Stimulated activated CD8-positive, alpha-beta memory T cell treated with anti-CD3 and anti-CD28 coated beads, Interleukin-4, amount 100 ng/mL, for 1 hour (primary cell): ENCODE measurements at places on chromosomes 7 and 10.

DNA sequence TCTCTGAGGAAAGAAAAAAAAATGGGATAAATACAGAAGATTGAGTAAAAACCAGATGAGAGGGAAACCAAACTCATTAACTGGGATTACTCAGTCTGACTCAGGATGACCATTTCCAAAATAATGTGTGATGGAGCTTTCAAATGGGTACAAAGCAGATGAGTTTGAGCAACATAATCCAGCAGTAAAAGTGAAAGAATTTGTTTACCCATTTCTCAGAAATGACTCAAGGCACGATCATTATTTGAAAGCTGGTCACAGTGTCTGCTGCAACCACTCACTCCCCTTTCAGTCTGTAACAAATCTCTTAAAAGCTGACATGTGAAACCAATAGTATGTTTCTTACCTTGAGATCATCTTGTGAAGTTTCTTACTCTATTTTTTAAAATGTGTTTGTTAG is 104.7 kb upstream of the KLF14 start:
- no peak for DNase-seq

DNA sequence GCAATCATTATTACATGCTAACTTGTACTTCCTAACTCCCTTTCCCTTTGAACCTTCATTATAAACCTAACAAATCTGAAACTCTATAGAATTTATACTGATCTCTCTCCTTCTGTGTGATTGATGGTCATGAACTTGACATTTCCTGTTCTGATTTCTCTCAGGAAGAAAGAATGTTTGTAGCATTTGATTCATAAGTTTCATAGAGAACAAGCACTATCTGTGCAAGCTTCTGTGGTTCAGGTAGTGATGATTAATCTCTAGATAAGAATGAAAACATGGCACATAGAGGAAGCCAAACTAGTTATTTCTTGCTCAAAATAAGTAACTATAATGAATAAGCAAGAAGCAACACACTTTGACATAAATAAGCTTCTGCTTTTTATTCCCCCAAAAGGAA is 34.2 kb downstream of the TFPI2 start:
- DNase-seq, result no peak

GRCh38 chr7:136692221-136692620 is 176.2 kb upstream of the CHRM2 start:
- no peak for DNase-seq

- no peak for DNase-seq
Observed at GRCh38 chr10:6010569-6010968, 33.2 kb upstream of the IL15RA start.

- no peak for DNase-seq
Observed at GRCh38 chr7:12800486-12800885, 113.1 kb downstream of the ARL4A start.

GRCh38 chr7:116999311-116999710 is 46.0 kb downstream of the ST7 start:
- no peak for DNase-seq

DNA sequence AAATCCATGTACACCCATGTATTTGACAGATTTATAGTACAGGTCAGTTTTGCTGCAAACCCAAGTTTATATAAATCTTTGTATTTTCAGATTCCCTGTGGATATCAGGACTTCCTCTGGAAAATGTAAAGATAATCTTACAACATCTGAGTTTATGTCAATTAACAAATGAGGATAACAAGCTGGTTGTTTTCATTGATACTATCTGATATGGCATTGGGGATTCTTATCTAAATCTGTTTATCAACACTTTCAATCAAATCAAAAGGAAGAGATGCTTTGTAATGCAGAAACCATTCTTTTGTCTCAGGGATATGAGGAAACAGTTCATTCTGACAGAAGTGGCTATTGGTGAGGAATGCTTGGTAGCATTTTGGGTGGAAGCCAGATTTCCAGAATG is 64.9 kb upstream of the FAM204A start:
- DNase-seq, result no peak

- DNase-seq, result no peak
Observed at GRCh38 chr7:37211097-37211880, 237.4 kb downstream of the ELMO1 start.

DNA sequence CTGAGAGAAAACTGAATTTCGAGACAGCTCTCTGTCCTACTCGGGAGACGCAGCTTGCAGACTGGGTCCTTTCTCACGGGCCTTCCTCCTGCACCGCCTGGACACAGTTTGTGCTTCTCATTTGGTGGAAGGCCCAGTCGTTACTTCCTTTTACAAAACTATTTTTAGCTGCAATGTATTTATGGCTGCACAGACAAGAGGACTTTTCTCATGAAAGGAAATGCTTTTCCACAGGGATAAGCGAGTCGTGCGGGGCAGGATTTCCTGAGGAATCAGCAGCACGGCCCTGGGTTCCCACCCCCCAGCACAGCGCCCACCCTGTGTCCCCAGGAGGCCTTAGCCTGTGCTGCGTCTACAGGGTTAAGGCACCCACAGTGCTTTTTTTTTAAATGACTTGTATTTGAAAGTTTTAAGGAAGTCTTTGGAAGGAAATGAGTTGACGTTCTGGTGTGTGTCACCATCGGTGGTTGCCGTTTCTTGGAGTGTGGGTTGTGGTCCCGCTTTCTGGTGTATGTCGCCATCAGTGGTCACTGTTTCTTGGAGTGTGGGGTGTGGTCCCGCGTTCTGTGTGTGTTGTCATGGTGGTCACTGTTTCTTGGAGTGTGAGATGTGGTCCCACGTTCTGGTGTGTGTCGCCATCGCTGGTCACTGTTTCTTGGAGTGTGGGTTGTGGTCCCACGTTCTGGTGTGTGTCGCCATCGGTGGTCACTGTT is 50.9 kb downstream of the INPP5A start:
- DNase-seq, result no peak

- no peak for DNase-seq
Observed at GRCh38 chr7:155310425-155311114, 12.9 kb downstream of the INSIG1 start.

DNA sequence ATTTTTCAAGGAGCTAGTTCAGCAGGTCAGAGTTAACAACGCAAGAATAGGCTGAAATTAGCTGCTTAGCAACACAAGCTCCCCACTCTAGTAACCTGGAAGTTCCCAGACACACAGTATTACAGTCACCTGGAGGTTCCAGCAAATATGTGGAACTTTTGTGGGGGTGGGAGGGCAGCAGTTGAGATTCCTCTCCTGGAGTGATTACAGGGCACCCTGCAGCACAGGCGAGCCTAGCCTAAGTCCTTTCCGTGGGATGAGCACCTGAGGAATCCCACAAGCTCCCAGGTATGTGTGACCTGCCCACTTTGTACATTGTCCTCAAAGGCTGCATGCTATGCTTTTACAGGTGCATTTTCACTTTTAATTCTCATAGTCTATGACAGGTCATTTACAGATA is 13.6 kb downstream of the TPK1 start:
- DNase-seq, result no peak

GRCh38 chr7:11130012-11130411 is 156.3 kb downstream of the PHF14 start:
- DNase-seq, result no peak

GRCh38 chr7:20283385-20283784 is 47.3 kb upstream of the ITGB8 start:
- DNase-seq, result no peak

DNA sequence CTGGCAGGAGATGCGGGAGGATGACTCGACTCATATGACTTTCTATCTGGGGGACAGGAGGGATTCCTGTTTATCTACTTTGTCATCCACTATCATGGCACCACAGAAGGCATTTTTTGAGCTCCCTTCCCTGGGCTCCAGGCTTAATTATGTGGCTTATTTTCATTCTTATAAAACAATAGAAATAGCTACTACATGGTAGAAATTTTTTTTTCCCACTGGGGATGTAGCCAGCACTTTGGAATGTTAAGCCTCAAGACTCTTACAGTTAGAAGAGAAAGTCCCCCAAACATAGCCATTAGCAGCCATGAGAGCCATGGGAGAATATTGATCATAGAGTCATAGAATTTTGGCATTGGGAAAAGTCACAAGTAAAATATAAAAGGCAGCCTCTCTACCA is 14.6 kb upstream of the FAM180A start:
- DNase-seq, result no peak

GRCh38 chr7:3176112-3177000 is 124.7 kb upstream of the SDK1 start:
- no peak for DNase-seq

- DNase-seq, result no peak
Observed at GRCh38 chr7:135414850-135415439, 95.0 kb downstream of the CNOT4 start.

DNA sequence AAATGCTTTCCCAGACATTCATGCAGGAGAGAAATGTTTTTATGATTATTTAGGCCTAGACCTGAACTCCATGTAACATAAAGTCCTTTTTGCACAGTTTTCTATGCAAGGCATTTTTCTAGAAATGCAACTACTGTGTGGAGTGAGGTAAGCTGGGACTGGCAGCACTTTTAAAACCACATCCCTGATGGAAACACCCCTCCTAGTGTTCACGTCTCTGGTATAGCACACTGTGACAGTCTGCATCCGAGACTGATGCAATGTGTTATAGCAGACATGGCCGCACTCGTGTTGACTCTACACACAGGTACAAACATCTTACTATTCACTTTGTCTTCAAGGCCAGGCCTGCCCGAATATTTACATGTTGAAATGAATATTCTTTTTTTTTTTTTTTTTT is 19.3 kb upstream of the ERCC6 start:
- no peak for DNase-seq

DNA sequence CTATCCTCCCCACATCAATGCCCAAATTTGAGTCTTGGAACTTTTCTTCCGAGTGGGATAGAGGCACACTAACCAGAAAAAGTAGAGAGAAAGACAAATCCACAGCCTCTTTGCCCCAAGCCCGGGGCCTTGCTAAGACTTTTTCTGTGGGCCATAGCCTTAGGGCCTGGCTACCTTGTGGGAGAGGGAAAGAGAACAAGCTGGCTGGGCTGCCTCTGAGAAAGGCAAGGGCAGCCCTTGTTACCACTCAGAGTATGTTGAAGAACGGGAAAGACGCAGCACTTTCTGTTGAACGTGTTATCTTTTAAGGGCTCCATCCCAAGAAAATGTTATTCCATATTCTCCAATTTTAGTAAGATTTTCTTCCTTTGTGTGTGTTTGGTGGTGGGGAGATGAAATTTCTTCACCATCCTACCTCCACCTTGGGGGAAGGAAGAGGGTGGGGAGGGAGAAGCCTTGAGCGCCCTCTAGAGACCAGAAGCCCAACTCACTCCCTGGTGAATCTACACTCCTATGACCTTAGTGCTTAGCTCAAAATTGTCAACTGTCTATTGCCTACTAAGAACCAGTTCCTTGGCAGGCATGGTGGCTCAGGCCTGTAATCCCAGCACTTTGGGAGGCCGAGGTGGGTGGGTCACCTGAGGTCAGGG is 3.9 kb upstream of the NRF1 start:
- DNase-seq, result no peak

DNA sequence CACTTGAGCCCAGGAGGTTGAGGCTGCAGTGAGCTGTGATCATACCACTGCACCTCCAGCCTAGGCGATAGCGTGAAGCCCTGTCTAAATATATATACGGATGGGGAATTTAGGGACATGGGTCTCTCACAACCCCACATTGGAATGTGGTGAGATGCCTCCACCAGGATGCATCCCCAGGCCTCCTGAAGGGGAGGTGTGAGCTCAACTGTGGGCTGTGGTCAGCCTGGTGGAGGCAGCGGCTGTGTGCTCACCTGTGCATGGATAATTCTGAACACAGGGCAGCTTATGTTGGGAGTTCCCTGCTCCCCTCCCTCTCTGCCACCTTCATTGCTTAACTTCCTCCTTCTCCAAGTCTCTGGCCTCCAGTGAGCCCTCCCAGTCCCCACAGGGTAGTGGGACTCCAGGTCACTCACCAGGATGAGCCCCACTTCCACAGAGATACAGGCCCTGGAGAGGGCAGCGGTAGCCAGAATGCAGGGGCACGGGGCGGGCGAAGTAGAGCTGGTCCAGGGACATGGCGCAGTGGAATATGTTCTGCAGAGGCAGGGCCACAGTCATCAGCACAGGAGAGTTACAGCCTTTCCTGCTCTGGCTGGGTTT is 30.4 kb downstream of the PYROXD2 start:
- DNase-seq, result no peak

DNA sequence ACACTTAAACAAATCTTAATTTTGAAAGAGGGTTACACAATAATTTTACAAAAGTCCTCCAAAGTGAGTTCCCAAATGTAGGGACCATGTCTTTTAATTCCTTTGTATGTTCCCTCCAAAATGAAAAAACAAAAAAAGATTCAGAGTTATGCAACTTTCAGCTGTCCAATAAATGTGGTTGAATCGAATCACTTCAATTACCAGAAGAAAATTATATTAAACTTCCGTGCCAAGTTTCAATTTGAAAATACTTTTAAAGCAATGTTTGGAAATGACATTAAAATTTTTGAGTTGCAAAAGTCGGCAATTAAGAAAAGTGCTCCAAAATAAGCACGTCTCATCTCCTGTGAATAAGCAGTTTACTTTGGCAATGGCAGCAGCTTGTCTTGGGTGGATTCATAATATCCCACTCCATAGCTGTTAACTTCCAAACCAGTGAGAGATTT is 60.3 kb upstream of the C1GALT1 start:
- DNase-seq, result no peak

GRCh38 chr10:117342641-117343040 is 32.6 kb downstream of the PDZD8 start:
- no peak for DNase-seq
